Ovary (tissue), 10 donors: ENCODE measurements at places on chromosomes 13 and 19. TPM values are rescaled to one million over a fixed set of nuclear protein-coding genes. Genes with fewer than 3 reads are reported as not detected.

Gene ZNF468
- 7.0 TPM for total RNA-seq

Gene ZNF491
- total RNA-seq: 4.6 TPM

Gene DCT
- 0.92 TPM for total RNA-seq

Gene PNKP
- total RNA-seq: 47.2 TPM

Gene LGALS7
- not detected for total RNA-seq

Gene GRIK5
- total RNA-seq: 7.1 TPM

Gene ZNF677
- 28.8 TPM for total RNA-seq

Gene RPS16
- 4,531 TPM for total RNA-seq
